Activated CD8-positive, alpha-beta memory T cell treated with anti-CD3 and anti-CD28 coated beads, Interleukin-2, amount 50 U/mL, for 48 hours (primary cell): ENCODE measurements at places on chromosomes 4 and X.

DNA sequence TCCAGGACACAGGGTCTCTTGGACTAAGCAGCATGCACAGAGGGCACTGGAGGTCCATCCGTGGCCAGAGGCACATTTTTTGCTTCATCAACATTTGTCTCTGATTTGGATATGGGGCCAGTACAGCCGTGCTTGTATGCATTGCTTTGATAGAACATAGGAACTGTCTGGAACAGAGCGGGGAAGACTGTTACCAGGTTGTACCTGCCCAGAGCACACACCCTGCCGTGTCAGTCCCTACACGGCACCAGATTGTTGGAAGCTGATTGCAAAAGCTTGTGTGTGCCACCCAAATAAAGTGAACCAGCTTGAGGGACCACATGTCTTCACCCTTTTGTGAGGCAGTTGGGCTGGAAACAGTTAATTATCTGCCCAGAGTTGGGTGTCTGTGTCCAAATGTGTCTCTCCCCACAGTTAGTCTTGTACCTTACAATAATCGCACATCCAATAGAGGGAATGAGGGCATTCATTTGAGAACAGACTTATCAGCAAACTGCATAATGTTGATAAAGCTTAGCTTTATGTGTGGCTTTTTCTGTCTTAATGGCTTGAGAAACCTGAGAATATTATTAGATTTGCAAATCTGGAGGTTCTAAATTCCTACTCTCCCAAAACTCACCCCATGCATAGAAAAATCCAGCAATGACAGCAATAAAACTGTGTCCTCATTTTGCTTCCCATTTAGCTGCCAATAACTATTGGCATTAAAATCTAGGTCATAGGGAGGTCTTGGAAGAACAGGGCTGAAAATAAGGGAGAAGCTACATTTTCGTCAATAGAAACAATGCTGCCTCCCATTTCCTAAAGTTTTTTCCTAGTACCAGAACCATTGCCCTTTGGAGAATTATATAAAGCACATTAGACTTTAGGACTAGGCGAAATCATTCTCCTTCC, 21.2 kb downstream of the KLF3 start:
- no peak for DNase-seq

- no peak for DNase-seq
Measured at GRCh38 chrX:74906417-74906816, 18.8 kb downstream of the NEXMIF start.

- DNase-seq, result peak; percentile 54
Measured at GRCh38 chr4:44447563-44448504, 775 bp downstream of the KCTD8 start.

DNA sequence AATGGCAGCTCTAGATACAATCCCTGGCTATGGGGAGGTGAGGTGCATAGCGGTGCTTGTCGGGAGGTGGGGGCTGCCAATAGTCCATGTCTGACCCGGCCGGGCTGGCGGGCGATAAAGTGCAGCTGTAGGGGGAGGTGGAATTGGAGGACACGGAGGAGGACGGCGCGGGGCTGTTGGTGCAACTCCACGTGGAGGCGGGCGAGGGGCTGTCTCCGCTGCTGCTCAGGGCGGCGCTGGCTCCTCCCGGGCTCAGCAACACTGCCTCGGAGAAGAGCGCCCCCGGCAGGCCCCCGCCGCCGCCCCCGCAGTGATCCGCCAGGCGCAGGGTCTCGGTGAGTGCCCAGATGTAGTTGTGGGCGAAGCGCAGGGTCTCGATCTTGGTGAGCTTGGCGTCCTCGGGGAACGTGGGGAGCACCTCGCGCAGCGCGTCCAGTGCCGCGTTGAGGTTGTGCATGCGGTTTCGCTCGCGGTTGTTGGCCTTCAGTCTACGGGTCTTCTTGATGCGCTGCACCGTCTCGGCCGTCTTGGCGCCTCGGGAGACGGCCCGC, 1.3 kb downstream of the NEUROG2 start:
- DNase-seq, result peak; percentile 64

DNA sequence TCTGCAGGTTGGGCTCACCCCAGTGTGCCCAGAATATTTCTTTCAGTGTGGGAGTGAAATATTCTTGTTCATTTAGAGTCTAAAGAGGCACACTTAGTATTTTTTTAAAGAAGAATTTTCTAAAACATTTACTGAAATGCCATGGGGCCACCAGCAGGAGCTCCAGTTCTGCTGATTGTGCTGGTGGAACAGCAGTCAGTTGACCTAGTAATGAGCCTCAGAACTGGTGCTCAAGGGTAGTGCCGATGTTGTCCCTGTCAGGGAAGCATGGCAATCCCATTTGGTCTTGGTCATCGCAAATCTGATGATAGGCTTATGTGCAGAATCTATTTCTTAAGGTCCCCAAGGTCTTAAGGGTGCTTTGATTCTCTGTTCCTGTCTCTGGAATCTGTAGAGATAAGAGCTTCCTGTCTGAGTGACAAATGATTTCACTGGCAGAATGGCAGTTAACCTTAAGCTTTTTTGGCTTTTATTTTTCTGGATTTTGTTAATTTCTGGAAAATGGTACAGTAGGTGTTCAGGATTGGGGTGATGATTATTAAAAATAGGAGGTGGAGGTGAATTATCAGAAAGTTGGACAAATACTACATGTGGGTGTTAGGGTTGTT, 31.3 kb downstream of the JADE1 start:
- peak; percentile 20 for DNase-seq

DNA sequence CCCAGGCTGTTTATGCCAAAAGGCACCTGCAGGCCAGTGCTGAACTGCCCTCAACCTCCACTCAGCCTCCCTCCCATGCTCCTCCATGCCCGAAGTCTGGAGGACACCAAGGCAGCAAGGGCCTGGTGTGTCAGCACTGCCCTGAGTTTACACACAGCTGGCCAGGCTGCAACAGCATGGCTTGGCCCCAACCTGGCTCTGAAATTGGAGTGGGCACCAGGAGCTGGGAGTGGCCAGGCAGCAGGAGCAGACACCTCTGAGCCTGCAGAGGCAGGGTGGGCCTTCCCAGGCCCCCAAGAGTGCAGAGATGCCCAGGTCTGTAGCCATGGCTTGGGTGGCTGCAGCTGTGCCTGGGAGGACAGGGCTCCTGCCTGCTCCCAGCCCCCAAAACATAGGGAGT, 571.2 kb upstream of the ACTRT1 start:
- DNase-seq, result no peak

GRCh38 chrX:11753668-11754067, 4.4 kb upstream of the MSL3 start:
- DNase-seq, result no peak

- peak; percentile 61 for DNase-seq
Measured at GRCh38 chr4:4866124-4866865, 6.8 kb downstream of the MSX1 start.

GRCh38 chrX:11439846-11440245, 146.6 kb downstream of the AMELX start:
- DNase-seq, result no peak

GRCh38 chrX:95427389-95427788, 1257.3 kb upstream of the DIAPH2 start:
- DNase-seq, result no peak

DNA sequence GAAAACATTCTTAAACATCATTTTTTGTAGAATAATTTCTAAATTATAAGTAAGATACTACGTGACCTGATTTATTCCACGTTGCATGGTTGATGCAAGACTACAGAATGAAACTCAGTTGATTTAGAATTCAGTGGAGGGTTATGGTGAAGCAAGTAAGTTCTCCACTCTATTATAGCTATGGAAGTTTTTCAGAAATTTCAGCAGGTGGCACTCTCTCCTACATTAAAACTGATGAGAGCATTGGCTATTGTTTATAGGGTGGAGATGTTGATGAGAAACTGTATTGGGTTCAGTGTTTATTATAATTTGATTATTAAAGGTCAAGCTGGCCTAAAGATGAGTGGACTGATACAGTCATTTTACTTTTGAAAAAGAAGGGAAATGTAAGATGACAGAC, 88.0 kb downstream of the FNIP2 start:
- DNase-seq, result no peak

- no peak for DNase-seq
Measured at GRCh38 chr4:80305466-80305865, 30.1 kb upstream of the CFAP299 start.

DNA sequence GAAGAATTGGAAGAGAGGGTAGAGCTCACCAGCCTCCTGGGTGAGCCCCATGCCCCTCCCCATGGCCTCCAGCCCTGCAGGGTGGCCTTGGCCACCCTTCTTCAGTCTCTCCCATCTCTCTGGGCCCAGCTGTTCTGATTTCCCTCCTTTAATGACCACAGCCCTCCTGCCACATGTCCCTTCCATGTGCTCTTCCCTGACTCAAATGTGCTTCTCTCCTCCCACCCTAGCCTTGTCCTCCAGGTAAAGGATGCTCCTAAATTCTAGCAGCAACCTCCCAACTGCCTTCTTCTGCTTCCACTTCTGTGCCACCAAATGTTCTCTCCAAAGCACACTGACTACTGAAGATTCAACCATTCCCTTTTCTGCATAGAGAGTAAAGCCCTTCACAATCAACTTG, 83.0 kb downstream of the ADRA2C start:
- DNase-seq, result no peak

GRCh38 chr4:14742054-14742453, 260.2 kb upstream of the CPEB2 start:
- no peak for DNase-seq

- DNase-seq, result no peak
Measured at GRCh38 chr4:62199291-62199810, 999.2 kb downstream of the ADGRL3 start.

DNA sequence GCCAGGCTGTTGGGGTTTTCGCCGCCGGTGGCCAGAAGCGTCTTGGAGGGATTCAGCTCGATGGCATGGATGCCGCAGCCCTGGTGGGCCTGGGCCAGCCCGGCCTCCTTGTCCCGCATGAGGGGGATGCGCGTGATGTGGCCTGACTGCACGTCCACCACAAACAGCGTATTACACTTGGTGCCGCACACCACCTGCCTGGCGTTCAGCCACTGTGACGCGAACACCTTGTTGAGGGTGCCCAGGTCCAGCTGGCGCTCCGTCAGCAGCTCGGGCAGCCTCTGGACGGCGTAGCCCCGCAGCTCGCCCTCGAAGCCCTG, 728 bp downstream of the DCAF12L2 start:
- no peak for DNase-seq

- no peak for DNase-seq
Measured at GRCh38 chr4:112813790-112814189, 176.8 kb downstream of the LARP7 start.

DNA sequence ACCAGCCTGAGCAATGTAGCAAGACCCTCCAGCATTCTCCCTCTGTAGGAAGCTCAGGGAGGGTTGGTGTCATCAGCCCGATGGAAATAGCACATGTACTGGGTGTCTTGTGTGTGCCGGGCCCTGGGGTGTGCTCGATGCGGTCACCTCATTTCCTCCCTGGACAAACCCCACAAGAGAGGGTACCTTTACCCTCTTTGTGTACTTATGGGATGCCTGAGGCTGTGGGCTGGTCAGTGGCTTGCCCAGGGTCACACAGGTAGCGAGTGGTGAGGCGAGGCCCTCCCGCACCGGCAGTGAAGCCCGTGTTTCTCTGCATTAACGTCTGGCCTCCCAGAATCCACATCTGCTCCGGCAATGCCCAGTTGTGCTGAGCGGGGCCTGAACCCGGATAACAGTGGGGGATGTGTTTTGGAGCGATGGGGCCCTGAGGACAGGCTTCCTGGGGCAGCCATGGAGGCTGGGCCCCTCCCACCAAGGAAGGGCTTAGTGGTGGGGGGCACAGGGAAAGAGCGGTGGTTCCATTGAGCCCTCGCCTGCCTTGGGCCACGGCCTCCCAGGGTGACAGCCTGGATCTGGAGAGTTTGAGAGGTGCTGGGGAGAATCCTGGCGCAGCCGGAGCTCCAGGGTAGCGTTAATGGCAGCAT, 8.1 kb downstream of the PSAPL1 start:
- peak; percentile 32 for DNase-seq

DNA sequence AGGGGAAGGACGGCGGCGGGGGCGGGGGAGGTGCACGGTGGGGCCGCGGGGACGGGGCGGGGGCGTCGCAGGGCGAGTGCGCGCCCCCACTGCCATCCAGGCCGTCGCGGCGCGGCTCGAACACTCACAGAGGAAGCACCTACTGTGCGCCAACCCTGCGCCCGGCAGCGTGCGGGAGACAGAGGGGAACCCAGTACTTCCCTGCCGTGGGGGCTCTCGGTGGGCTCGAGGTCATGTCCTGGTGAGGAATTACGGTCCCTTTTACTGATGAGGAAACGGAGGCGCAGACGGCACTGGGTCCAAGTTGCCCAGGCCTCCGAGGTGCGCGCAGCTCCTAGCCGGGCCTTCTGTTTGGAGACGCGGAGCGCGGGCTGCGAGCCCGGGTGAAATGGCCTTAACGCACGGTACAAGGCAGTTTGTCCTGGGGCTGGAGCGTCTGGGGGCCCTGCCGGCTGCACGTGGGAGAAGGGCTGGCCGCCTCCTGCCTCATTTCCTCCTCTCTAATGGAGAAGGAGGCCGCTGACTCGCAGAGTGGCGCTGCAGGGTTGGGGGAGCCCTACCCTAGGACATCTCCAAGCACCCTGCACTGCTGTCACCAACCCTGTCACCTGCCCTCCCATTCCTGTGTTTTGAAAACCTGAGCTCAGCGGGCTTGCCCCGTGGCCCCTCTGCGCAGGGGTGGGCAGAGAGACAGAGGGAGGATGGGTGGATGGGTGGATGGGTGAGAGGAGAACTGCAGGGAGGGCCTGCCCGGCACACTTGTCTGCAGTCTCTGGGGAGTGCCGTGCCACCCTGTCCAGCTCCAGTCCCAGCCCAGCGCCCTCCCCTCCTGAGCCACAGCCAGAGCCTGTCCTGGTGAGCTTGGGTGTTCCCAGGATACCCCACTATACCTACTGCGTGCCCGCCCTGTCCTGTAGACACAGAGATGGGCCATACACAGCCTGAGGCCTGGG, 106.0 kb downstream of the ADRA2C start:
- no peak for DNase-seq

DNA sequence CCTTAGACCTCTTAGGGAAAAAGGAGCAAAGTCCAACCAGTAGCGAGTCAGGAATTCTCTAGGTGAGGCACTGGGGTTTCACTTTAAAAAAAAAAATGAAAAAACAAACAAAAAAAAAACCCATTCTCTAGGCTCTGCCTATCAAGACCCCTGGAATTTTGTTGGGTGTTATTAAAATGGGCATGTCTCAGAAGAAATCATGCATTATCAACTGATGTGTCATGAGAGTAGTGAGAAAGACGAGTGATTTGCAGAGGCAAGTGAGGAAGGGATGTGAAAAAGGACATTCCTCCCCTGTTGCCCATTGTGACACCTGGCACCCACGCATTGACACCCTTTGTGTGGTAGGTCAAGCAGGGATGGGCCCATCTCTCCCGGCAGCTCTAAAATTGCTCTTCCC, 78.9 kb downstream of the AASDH start:
- no peak for DNase-seq

- DNase-seq, result no peak
Measured at GRCh38 chr4:119559044-119559647, 69.5 kb downstream of the PDE5A start.

DNA sequence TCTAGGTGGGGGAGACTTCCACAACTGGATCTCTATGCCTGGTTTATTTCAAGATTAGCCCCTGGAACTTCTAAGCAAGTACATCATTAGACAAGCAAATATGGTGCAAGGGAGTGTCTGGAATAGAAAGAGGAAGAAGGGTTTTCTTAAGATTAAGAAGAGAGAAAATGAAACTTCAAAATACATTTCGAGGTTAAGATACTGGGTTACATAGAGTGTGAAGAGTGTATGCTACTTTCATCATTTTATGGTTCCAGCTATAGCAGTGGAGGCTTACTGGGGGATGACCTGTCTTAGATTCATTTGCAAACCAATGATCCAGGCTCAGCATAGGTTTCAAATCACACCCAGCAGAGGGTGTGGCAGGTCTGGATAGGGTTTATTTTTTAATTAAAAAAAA, 144.4 kb upstream of the GATB start:
- DNase-seq, result no peak

- no peak for DNase-seq
Measured at GRCh38 chr4:102847687-102848086, 20.3 kb upstream of the UBE2D3 start.

GRCh38 chr4:72394012-72394663, 174.9 kb downstream of the ADAMTS3 start:
- DNase-seq, result no peak
